BE2C (cell line): ENCODE measurements at places on chromosomes 6 and 20.

- no peak for DNase-seq
Observed at GRCh38 chr6:75751443-75751842, 2.4 kb downstream of the MYO6 start.

DNA sequence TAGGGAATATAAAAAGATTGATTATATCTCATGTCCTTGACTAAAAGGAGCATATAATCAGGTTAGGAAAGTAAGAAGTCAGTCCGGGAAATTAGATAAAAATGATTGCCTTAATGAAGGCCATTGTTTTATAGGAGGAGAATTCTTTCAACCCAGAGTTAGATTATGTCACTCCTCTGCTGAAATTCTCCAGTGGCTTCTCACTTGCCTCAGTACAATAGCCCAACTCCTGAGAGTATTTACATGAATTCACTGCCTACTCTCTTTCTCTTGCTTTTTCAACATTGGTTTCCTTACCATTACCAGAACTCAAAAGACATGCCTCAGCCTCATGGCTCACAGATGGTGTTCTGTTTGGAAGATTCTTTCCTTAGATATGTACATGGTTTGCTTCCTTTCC is 114.9 kb downstream of the EPHA7 start:
- DNase-seq: no peak

- DNase-seq: no peak
Observed at GRCh38 chr20:32898729-32899128, 40.0 kb downstream of the EFCAB8 start.

GRCh38 chr6:52877168-52877567 is 32.3 kb downstream of the GSTA3 start:
- DNase-seq: no peak

- no peak for DNase-seq
Observed at GRCh38 chr6:129651291-129651691, 58.7 kb downstream of the ARHGAP18 start.

GRCh38 chr6:43129434-43130194 is 41.5 kb upstream of the SRF start:
- peak; percentile 71 for DNase-seq

DNA sequence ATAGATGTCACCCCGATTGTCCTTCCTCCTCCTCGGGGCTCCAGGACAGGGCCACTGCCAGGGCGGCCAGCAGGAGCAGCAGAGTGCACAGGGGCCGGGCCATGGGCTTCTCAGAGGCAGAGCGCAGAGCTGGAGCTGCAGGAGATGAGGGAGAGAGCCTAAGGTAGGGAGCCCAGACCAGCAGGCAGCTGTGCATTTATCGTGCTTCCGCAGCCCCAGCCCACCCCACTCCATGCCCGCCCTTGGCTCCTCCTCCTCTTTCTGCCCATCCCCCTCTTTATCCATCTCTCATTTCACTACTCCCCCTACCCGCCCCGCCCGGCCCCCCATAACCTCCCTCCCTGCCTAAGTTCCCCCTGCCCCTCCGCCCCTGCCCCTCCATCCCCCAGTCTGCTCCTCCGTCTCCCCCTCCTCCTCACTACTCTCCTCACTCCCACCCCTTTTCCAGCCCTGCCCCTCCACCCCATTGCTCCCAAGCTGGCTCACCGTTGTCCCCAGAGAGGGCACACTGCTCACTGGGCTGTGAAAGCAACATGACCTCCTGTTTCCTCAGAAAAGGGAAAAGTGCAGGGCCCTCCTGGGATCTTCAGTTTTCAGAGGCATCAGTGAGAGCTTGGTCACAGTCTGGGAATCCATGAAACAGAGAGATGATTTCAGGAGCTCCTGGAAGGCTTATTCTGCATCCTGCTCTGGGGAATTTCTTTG is 25.5 kb upstream of the CST1 start:
- no peak for DNase-seq

GRCh38 chr6:135025775-135026174 is 28.8 kb downstream of the HBS1L start:
- no peak for DNase-seq

- DNase-seq: no peak
Observed at GRCh38 chr20:39698752-39699151, 736.6 kb downstream of the DHX35 start.

- no peak for DNase-seq
Observed at GRCh38 chr6:142356201-142356883, 54.5 kb downstream of the ADGRG6 start.

GRCh38 chr6:38703949-38704590 is 1.1 kb upstream of the GLO1 start:
- DNase-seq: no peak

DNA sequence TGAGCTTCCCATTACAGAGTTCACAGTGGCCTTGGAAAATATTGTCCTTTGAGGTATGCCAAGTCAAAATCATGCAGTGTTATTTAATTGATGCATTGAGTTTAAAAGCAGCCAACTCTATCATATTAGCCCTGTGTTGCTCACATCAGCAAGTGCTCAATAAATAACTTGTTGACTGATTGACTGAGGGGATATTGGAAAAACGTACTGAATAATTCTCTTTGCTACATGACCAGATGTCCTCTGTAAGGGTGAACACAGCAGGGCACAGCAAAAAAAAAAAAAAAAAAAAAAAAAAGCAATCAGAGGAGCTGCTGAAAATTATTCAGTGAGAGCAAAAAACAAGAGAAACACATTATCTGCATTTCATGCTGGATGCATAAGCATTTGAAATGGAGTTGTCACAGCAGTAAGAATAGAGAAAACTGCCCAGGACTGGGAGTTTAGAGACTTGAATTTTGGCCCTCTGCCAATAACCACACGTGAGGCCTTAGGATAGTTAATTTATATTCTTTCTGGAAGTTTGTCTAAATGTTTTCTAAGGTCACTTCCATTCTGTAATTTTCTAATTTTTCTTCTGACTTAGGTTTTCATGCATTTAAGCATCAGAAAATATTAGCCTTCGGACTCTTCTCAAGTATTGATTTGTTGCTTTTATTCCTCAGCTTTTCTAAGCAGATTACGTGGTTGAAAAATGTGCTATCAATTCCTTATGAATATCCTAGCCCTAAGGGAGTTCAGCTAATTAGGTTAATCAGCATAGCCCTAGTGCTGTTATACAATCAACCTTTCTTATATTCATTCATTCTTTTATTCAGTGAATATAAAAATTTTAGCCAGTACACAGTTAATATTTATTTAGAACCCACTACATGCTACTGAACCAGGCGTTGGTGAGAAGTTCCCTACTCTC is 246.8 kb upstream of the STXBP5 start:
- no peak for DNase-seq

GRCh38 chr20:58194175-58194791 is 34.2 kb downstream of the ANKRD60 start:
- DNase-seq: no peak

- DNase-seq: no peak
Observed at GRCh38 chr6:169638915-169639314, 62.9 kb downstream of the WDR27 start.

DNA sequence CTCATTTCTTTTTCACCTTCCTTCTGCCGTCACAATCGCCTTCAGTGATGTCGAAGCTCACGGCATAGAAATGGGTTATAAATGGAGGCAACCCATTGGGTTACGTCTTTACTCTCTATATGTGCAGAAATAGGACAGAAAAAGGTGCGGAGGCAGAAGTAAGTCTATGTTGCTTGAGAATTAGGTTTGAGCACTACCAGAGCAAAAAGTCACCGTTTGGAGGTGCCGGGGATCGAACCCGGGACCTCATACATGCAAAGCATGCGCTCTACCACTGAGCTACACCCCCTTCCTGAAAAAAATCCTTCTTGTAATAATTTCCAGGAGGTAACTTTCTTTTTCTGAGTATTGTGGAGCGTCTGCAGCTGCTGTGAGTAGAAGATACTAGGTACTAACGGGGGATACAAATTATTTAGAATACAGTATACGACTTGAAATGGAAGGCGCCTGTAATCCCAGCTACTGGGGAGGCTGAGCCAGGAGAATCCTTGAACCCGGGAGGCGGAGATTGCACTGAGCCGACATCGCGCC is 134.2 kb downstream of the TRIM27 start:
- peak; percentile 61 for DNase-seq
